NCI-H2171 treated with DMSO at 0.1 percent for 48 hours (cell line): ENCODE measurements at places on chromosomes 13 and 19.

GRCh38 chr19:56639217-56639616, 3.7 kb upstream of the SMIM17 start:
- no peak for DNase-seq

GRCh38 chr19:7904074-7905020, 670 bp downstream of the MAP2K7 start:
- no peak for DNase-seq

DNA sequence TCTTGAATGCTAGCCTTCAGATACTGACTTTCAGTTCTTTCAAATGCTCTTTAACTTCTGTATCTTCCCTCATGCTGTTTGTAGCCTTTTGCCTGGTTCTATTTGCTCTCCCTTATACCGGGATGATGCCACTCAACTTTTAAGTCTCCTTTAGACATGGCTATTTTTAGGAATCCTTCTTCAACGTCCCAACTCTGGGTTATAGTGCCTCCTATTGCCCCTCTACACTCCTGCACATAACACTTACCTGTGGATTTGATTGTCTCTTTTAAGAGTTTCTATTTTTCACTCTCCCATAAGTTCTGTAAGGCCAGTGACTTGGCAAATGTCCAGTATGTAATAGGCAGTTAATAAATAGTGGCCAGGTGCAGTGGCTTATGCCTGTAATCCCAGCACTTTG, 343.0 kb downstream of the KLF5 start:
- DNase-seq: no peak

GRCh38 chr19:1765904-1766799, 12.8 kb downstream of the ONECUT3 start:
- DNase-seq: no peak

- DNase-seq: no peak
Measured at GRCh38 chr13:113445791-113446487, 7.3 kb downstream of the ADPRHL1 start.

- DNase-seq: no peak
Measured at GRCh38 chr13:27415116-27415515, 9.3 kb upstream of the GTF3A start.

DNA sequence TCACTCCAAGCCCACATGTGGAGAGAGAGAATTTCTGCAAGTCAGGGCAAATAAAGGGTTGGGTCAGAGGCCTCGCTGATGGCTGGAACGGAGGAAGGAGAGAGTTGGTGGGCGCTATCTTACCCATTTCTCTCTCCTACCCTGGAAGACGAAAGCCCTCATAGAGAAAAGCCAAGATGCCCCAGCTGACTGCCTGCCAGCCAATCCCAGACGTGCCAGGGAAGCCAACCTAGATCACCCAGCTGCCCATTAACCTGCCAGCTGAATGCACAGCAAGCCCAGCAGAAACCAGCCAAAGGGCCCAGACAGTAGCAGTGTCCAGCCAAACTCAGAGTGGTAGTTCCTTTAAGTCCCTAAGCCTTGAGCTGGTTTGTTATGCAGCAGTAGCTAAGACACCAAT, 167.0 kb upstream of the ZNF507 start:
- DNase-seq: no peak

DNA sequence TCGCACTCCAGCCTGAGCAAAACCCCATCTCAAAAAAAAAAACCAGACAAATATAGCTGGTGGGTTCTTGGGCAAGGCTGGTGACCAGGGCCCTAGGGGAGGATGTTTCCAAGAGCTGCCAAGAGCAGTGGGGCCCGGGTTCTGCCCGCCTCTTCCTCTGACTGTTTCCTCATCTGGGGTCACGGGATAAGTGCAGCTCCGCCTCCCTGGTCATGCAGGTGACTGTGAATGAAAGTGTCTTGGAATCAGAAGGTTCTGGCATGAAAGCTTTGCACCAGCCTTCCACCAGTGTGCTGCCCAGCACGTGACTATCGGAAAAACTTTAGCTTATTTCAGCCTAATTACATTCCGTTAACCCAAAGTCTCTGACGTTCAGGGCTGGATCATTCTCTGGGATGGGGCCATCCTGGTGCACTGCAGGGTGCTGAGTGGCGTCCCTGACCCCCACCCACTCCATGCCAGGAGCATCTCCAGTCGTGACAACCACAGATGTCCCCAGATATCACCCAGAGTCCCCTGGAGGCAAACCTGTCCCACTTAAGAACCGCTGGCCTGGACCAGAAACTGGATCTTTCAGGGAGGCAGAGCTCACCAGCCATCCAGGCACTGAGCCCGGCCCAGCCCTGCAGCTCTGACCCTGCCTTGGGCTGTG, 85.6 kb downstream of the GNG7 start:
- DNase-seq: no peak
